Chondrocyte (in vitro differentiated cells): ENCODE measurements at places on chromosomes 1 and 21. TPM values are rescaled to one million over a fixed set of nuclear protein-coding genes. Genes with fewer than 3 reads are reported as not detected.

RPTN gene
- total RNA-seq, result not detected in 3 replicates

DNASE2B gene
- not detected in 3 replicates for total RNA-seq

DYNLT5 gene
- not detected in 3 replicates for total RNA-seq

CAMK2N1 gene
- 8.7 to 13.2 TPM (median 12.9 TPM) in 3 replicates for total RNA-seq

PTAFR gene
- total RNA-seq, result 0.07 to 0.10 TPM in 2 of 3 replicates, not detected in the other

FCAMR gene
- not detected in 3 replicates for total RNA-seq

SYPL2 gene
- total RNA-seq, result 0.75 to 1.3 TPM (median 1.1 TPM) in 3 replicates

- H3K27ac ChIP-seq, result no peak overlapping the region
- no peak overlapping the region for H3K4me3 ChIP-seq
- DNase-seq, result no peak
- peaks cover 27% of the 10 kb centered on the region for H3K36me3 ChIP-seq
- no peaks in the 10 kb centered on the region for H3K27me3 ChIP-seq
Measured at GRCh38 chr1:19198820-19199219, 11.2 kb downstream of the UBR4 start.

GRCh38 chr1:89831462-89832120 lies 10.8 kb downstream of the LRRC8D start:
- no peak for DNase-seq
- H3K36me3 ChIP-seq, result no peaks in the 10 kb centered on the region
- H3K27ac ChIP-seq, result no peak overlapping the region

DNA sequence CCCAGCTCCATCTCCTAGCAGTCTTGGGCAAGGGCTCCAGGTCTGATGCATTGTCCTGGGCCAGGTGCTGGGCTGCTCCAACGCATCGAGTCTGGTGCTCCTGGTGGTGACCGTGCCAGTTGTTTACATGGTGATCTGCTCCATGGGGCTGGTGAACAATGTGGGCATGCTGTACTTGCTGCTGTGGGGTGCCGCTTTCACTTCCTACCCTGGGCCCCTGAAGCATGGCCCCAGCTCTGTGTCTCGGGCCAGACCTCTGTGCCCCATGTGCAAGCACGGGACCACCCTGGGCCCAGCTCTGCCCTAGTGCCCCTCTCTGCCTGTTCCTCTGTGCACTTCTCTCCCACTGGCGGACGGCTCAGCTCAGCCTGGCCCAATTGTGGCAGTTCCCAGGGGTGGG lies 119.4 kb downstream of the MAST2 start:
- no peaks in the 10 kb centered on the region for H3K27me3 ChIP-seq
- peaks cover 1% of the 10 kb centered on the region for H3K36me3 ChIP-seq
- H3K4me3 ChIP-seq, result no peak overlapping the region
- no peaks in the 10 kb centered on the region for H3K4me1 ChIP-seq

DNA sequence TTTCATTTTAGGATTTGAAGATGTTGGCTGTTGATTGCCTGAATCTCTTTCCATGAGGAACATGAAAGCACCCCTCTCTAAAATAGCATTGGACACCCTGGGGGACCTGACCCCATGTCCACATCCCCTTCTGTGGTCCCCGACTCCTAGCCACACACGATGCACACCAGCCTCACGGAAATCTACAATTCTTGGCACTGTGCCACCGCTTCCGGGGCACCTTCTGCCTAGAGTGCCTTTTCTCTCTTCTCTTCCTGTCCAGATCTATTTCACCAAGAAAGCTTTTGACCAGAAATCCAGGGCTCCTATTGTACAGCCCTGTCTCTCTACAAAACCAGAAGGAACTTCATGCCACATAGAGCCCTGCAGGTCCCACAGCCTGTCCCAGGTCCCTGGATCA lies 50.3 kb downstream of the MYSM1 start:
- no peak overlapping the region for H3K27ac ChIP-seq
- H3K36me3 ChIP-seq, result peaks cover 3% of the 10 kb centered on the region
- no peaks in the 10 kb centered on the region for H3K4me1 ChIP-seq
- H3K4me3 ChIP-seq, result no peak overlapping the region
- H3K27me3 ChIP-seq, result no peaks in the 10 kb centered on the region

DNA sequence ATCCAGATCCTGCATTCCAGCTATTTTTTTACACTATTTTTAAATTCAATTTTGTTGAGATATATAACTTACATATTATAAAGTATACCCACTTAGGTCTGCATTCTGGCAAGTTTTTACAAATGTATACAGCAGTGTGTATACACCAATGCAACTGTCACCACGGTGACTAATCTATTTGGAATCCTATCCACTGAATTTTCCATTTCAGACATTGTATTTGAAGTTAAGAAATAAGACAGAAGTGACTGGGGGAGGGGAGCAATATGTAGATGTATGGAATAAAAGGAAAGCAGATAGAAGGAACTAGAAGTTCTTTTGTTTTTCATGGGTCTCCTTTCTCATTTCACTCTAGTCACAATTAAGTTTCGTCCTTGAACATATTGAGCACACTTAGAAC lies 431.5 kb upstream of the CHRM3 start:
- DNase-seq, result no peak
- no peaks in the 10 kb centered on the region for H3K4me1 ChIP-seq
- H3K4me3 ChIP-seq, result no peak overlapping the region
